ENCODE measurements at places on chromosomes 5 and 9. TPM values are rescaled to one million over a fixed set of nuclear protein-coding genes. Genes with fewer than 3 reads are reported as not detected.

The MAMDC4 gene
- 18.6 TPM for total RNA-seq

The SYK gene
- total RNA-seq = 0.16 TPM

The FAT2 gene
- not detected for total RNA-seq

The ZNF658 gene
- total RNA-seq = 1.3 TPM

The DBH gene
- total RNA-seq = not detected

The BNC2 gene
- total RNA-seq = not detected

The CAMLG gene
- 35.8 TPM for total RNA-seq

The MEF2C gene
- 0.77 TPM for total RNA-seq
